ENCODE measurements at places on chromosomes 6 and 20.
A peak's percentile ranks its signal among the peaks of the same experiment; 100 is the strongest.

DNA sequence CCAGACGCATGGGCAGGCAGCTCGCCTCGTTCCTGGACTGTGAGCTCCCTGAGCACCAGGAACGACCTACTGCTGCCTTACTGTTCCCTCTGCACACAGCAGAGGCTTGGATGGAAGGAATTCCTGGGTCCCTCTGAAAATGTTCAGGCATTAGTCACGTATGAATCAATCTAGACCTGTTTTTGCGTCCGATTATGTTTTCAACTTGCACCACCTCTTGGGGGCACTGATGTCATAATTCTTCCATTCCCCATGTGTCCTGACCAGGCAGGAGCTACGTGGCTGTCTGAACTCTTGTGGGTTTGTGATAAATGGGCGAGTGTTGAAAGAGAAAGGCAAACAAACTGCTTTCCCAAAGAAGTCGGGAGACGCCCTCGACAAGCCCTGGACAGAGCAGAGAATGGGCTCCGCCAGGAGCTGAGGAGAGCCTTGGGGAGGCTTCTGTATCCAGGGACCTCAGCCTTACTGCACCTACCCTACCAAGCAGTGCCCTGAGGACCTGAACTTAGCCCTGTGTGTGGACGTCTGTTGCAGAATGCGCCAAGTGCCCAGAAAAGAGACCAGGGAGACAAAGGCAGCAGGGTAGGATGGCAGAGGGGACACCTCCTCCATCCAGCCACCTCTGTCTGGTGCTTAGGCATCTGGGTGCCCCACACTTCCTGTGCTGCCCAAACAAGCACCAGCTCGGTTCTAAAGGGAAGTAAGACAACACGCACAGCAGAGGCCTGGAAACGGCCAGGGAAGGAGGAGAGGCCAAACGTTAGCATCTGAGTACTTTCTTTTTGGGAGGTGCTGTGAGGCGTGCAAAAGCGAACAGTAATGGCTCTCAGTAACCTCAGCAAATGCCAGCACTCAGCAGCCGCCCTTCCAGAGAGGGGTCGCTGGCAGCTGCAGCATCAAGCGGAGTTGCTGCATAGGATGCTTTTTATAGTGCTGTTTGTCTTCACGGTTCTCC is 124.2 kb downstream of the LY86 start:
- peak; percentile 43 for DNase-seq

DNA sequence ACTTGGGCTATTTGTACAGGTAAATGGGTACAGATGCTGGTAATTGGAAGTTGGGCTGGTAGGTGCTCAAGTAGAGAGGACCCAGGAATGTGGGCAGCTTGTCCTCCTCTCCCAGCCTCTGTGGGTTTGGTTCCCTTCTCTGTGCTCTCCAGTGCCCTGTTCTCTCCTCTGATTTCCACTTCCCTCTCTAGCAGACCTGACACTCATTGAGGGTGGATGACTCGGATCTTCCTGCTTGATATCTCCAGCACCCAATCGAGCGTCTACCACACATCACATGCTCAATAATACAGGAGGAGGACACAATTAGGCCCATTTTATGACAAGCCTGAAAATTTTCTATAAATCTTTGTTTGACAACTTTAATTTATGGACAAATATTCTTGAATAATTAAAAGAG is 23.7 kb downstream of the CST1 start:
- no peak for DNase-seq

DNA sequence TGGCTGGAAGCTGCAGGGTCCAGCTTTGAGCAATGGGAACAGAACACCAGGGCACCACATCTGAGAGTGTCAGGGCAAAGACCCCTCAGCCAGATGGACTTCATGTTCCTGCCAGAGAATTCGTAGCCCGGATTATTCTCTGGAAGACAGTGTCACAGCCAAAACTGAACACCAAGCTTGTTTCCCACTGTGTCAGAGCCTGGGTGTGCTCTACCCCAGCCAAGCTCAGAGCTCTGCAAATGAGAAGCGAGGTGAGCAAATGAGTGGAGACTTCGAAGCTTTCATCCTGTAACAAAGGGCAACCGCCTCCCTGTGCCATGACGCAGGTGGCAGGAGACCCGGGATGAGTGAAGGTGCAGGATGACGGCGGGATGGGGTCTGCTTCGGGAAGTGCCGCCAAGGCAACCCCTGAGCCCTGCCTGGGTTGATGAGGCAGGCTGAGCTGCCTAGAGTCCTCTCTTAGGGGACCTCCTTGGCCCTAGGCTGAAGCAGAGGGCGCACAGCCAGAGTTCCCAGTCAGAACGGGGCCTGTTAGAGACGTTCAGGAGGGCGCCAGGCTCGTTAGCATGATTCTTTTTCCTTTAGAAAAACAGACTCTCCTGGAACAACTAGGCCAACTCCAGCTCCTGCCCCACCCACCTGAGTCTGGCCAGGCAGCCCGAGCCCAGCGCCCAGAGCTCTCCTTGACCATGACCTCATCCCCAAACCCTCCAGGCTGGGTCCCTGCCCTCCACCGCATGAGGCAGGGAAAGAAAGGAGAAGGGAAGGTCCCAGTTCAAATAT is 187.7 kb downstream of the SOD2 start:
- DNase-seq = no peak

- no peak for DNase-seq
These were observed 26.2 kb upstream of the NCOA3 start for GRCh38 chr20:47475419-47476044.

- peak; percentile 86 for DNase-seq
These were observed 31.8 kb downstream of the SAYSD1 start for GRCh38 chr6:39083231-39083634.

DNA sequence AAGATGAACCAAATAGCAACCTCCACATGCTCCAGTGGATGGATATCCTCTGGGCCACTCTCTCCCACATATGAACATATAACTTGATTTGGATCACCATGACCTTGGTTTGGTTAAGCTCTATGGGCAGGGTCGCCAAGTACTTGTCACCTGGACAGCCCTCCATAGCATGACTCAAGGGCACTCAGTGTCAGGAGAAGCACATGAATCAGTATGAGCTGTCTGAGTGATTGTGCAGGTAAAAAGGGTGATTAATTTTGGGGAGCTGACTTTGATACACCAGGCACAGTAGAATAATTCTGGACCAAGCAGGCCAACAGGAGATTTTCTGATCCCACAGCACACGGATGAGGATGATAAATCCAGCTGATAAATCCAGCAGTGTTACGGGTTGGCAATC is 74.4 kb downstream of the OPRM1 start:
- DNase-seq = no peak

DNA sequence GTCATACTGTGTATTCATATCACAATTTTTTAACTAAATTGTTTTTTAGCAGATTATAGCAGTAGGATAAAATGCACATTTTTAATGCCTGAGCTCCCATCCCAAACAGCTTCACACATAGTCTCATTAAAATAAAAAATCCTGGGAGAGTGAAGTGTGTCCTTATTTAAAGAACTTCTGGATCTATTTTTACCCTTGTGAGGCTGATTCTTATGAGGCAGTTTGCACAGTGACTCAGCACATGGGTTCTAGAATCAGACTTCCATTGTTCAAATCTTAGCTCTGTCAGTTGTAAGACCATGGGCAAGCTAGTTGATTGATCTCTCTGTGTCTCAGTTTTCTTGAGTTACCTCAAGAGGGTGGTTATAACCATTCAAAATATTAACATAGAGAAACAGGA is 72.3 kb downstream of the MACROD2 start:
- DNase-seq = no peak

- no peak for DNase-seq
These were observed 69.8 kb downstream of the GINS1 start for GRCh38 chr20:25477014-25477882.

DNA sequence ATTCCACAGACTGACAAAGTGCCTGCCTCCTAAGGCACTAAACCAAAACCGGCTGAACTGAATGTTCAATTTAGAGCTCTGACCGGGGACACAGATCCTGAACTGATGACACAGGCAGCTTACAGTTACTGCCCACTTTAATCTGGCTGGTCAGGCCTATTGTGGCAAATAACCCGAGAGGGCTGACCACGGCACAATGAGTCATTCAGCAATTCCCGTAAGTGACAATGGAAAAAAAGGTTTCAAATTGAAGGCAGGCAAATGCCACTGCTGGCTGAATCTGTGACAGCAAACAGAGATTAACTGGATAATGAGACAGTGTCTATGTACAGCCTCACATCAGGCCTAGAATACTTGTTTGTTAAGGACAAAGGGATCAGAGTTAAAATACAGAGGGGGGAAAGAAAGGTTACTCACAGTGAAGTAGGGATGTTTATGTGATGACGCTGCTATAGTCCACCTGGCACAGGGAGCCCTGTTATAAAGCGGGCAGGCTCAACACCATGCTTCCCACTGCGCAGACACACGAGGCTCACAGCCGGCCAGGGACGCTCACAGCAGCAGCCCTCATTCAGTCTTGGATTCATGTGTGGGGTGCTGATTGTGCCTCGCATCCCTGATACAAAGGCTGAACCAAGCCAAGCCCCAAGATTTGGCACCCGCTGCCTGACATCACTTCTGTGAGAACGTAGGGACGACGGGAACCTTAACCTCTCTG is 54.4 kb downstream of the RTN4IP1 start:
- no peak for DNase-seq

- no peak for DNase-seq
These were observed 212.8 kb upstream of the CST7 start for GRCh38 chr20:24736131-24736843.

GRCh38 chr6:94751641-94752329 is 825.5 kb upstream of the MANEA start:
- DNase-seq = no peak

GRCh38 chr6:118596774-118597320 is 48.8 kb downstream of the PLN start:
- no peak for DNase-seq

DNA sequence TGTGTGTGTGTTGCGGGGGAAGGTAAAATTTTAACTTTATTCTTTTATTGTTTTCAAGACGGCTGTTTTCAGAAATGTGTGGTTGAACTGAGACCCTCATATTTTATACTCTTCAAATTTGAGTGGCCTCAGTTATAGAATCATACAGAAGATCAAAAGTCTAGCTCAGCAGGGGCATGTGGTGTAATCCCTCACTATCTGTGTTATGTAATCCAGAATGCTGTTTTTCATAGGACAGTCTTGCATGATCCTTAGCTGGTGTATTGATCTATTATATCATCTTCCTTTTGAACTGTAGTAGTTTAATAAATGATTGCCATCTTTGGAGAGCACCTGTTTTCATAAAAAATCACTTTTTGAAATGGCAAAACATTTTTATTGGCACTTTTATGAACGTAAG is 1.4 kb downstream of the PLCB4 start:
- DNase-seq = no peak

DNA sequence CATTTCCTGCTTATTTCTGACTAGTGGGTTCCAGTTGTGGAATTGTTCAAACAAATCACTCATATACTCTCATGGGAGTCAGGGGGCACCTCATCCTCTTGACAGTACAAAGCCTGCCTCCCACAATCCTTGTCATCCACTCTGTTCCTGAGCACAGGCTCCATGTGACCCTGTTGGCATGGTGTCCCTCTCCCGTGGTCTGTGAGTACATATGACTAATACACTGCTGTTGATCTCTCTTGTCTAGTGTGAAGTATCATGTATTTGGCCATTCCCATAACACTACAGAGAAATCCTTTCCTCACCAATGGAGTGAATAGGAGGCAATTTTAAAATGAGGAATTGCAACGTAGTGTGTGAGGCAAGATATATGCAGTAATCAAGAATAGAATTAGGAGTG is 185.3 kb downstream of the OGFRL1 start:
- DNase-seq = no peak

- no peak for DNase-seq
These were observed 288.3 kb downstream of the NRN1 start for GRCh38 chr6:5718231-5718947.

DNA sequence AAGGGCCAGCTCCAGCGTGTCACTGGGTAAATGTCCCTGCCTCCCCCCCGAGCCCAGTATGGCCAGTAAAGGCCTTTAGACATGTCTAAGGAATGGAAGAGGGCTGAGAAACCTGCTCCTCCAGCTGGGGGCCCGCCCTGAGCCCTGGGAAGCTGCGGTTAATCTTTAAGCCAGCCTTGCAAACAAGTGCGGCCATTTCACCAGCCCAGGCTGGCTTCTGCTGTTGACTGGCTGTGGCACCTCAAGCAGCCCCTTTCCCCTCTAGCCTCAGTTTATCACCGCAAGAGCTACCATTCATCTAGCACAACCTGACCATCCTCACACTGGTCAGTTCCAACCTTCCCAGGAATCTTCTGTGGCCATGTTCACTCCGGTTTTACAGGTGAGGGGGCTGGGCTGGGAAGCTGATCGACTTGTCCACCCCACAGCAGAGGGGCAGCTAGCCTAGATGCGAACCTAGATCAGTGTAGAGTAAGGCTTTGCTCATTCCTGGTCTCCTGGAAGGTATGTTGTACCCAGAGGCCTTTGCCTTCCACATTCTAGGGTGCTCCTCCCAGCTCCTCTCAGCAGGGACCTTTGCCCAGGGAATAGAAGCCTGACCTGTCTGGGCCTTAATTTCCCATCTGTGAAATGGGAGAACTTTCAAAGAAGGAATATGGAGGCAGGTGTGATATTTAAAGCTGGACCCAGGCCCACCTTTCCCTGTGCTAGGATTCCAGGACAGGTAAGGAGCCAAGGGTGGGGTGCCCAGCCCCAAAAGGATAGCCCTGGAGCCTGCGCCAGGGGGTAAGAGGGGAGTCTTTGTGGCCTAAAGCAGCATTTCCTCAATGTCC is 1.2 kb upstream of the SRC start:
- no peak for DNase-seq

- DNase-seq = no peak
These were observed 67.7 kb downstream of the SYNJ2 start for GRCh38 chr6:158049055-158050028.

GRCh38 chr20:11247046-11248010 is 573.5 kb upstream of the JAG1 start:
- no peak for DNase-seq

GRCh38 chr20:7272512-7272911 is 505.0 kb downstream of the BMP2 start:
- no peak for DNase-seq

GRCh38 chr20:58084966-58085365 is 143.5 kb downstream of the ANKRD60 start:
- DNase-seq = no peak

- no peak for DNase-seq
These were observed 292.1 kb downstream of the SOX4 start for GRCh38 chr6:21885532-21886114.

DNA sequence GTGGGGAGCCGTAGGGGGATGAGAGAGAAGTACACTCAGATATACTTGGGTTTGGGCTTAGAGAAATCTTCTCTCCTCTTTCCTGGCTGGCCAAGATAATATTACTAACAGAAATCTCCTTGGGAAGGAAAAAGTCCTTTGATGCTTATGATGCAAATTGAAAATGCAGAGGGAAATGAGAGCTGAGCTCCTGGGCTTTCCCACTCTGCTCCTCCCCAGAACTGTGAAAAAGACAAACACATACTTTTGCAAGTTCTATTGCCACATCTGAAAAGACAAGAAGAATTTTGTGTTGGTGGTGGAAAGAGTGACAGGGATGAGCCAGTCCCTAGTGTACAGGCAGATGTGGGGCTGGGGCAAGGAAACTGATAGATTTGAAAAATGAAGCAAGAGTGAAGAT is 185.9 kb downstream of the ANKRD60 start:
- DNase-seq = no peak

Data from DMS79 (cell line).